ENCODE measurements at places on chromosomes 5 and 9. TPM values are rescaled to one million over a fixed set of nuclear protein-coding genes. Genes with fewer than 3 reads are reported as not detected.

- H3K4me3 ChIP-seq = no peak overlapping the region
- no peak for DNase-seq
- no peak overlapping the region for H3K27ac ChIP-seq
- H3K27me3 ChIP-seq = no peaks in the 10 kb centered on the region
Observed at GRCh38 chr5:140253985-140254384, 48.9 kb downstream of the PFDN1 start.

DNA sequence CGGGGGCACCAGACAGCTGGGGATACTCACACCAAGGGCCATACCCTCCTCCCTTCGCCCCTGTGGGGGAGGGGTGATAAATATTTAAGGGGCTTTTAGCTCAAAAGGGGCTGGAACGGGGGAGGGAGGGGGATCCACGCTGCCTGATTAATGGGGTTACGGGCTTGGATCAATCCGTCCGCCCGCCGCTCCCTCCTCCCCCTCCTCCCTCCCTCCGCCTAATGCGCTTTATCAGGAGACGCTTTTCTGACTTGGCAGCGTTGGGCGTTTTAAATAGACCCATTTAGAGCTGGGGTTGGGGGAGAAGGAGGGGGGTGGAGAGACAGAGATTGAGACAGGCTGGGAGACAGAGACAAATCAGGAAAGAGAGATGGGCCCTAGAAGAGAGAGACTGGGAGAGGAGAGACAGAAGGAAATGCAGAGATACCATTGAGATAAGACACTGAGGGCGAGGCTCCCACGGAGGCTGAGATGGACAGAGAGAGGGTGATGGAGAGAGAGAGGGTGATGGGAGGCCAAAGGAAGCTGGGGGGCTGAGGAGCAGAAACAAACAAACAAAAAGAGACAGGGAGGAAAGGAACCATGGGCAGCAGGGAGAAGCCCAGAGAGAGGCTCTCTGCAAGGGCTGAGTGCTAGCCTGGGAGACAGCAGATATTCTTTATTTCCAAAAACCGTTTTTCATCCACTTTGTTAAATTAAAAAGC is 10.3 kb downstream of the CNTFR start:
- no peak for DNase-seq
- no peaks in the 10 kb centered on the region for H3K36me3 ChIP-seq
- no peak overlapping the region for H3K27ac ChIP-seq
- H3K4me1 ChIP-seq = no peaks in the 10 kb centered on the region
- H3K4me3 ChIP-seq = no peak overlapping the region
- peaks cover 7% of the 10 kb centered on the region for H3K27me3 ChIP-seq

The NXNL2 gene
- total RNA-seq = 1.3 TPM

DNA sequence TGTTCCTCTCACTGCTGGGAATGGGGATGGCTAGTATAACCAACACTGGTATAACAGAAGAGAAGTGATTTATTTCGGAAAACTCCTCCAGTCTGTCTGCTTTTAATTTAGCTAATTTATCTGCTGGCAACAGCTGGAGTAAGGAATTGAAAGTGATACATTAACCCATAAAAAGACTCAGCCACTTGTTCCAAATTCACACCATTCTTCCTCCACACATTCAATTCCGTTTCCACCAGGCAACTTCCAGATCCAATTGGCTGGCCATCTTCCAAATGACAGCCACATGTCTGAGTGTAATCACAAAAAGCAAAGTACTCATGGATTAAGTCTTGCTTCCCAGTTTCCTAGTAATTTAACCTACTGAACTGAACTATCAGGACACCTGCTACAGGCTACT is 77.1 kb upstream of the RETREG1 start:
- H3K27me3 ChIP-seq = no peaks in the 10 kb centered on the region
- peaks cover 11% of the 10 kb centered on the region for H3K36me3 ChIP-seq

DNA sequence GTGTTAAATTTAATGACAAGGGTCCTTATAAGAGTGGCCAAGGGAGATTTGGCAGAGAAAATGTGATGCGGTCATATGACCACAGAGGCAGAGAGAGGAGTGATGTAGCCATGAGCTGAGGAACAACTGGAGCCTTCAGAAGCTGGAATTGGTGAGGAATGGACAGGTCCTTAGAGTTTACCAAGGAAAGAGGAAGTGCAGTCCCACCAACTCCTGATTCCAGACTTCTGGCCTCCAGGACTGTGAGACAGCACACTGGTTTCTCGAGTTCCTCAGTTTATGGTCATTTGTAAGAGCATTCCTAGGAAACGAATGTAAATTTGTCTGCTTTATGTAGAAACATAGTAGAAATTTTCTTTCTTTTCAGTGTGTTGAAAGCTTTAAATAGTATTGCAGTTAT is 410.1 kb downstream of the CDH18 start:
- no peak overlapping the region for H3K27ac ChIP-seq
- H3K4me1 ChIP-seq = no peaks in the 10 kb centered on the region
- H3K4me3 ChIP-seq = no peak overlapping the region
- H3K27me3 ChIP-seq = no peaks in the 10 kb centered on the region
- DNase-seq = no peak

The HMGCS1 gene
- total RNA-seq = 58.7 TPM

Data from thyroid gland (tissue), 4 donors.